ENCODE measurements at places on chromosomes 7 and 10. TPM values are rescaled to one million over a fixed set of nuclear protein-coding genes. Genes with fewer than 3 reads are reported as not detected.

PCLO gene
- total RNA-seq = 2.7 TPM

SYT15 gene
- total RNA-seq = 0.17 TPM

ZNF117 gene
- 0.70 TPM for total RNA-seq

PVRIG gene
- total RNA-seq = not detected

DOCK1 gene
- total RNA-seq = 28.9 TPM

GAD2 gene
- total RNA-seq = not detected

ZNF735 gene
- total RNA-seq = not detected

SFRP5 gene
- total RNA-seq = not detected

DNA sequence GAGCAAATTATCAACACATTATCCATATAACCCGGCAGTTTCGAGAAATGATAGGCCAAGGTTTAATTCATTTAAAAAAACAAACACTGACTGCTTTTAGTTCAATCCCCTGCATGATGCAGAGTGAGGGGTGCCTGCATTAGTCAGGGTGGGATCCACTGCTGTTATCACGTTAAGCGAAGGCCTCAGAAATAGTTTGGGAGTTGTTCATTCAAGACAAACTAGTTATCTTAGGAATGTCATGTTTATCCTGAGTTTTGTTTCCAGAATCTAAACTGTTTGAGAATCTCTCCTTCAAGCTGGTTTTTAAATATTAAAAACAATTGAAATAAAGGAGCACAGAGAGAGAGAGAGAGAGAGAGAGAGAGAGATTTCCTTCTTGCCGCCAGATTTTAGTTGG lies 36.6 kb upstream of the PFKP start:
- DNase-seq = no peak

- peak; percentile 19 for DNase-seq
Measured at GRCh38 chr7:81004098-81004497, 85.2 kb upstream of the SEMA3C start.

GRCh38 chr10:49375611-49376010 lies 20.3 kb downstream of the DRGX start:
- no peak for DNase-seq

- DNase-seq = peak; percentile 33
Measured at GRCh38 chr7:10257438-10257837, 716.2 kb upstream of the PHF14 start.

GRCh38 chr10:84510121-84510520 lies 181.7 kb downstream of the CCSER2 start:
- DNase-seq = peak; percentile 13

DNA sequence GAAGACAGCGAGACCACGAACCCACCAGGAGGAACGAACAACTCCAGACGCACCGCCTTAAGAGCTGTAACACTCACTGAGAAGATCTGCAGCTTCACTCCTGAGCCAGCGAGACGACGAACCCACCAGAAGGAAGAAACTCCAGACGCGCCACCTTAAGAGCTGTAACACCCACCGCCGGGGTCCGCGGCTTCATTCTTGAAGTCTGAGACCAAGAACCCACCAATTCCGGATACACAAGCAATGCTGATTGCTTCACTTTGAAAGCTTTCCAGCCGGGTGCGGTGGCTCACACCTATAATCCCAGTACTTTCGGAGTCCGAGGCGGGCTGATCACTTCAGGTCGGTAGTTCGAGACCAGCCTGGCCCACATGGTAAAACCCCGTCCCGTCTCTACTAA lies 177.2 kb upstream of the MYO3A start:
- no peak for DNase-seq

- no peak for DNase-seq
Measured at GRCh38 chr7:34928560-34928959, 108.7 kb downstream of the DPY19L1 start.

- no peak for DNase-seq
Measured at GRCh38 chr7:151506901-151507382, 12.8 kb downstream of the RHEB start.

DNA sequence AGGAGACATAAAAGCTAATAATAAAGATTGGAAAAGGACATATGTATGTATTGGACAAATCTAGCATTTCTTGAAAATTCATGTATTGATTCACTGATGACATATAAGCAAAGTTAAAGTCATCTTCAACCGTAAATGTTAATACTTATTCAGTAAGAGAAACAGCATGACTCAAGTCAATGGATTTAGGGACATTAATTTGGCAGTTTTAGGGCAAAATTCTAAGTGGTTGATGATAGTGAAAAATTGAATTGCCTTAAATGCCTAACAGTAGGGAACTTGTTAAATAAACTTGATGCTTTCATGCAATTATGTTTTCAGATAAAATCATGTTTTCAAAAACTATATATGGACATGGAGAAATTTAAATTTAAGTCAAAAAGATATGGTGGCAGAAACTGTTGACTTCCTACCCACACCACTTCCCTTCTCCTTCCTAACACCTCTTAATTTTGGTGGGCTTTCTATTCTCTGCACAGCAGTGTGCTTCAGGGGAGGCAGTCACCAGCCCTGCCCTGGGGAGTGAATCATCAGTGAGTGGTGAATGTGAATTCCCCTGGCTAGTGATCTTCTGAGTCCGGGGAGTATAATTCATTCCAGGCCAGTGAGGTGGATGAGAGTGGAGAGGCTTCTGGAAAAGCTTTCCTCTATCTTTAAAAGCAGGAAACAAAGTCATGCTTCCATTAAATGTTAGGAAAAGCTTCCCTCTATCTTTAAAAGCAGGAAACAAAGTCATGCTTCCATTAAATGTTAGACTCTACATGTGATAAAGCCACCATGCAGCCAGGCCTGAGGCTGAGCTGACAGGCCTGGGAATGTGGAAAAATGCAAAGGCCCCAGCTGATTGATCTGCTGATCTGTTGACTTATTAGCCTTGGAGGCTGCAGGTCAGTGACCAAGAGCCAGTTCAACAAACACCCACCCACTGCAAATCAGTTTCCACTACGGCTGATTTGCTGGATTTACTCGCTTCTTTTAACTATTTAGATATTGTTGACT lies 25.2 kb upstream of the ITGB1 start:
- DNase-seq = peak; percentile 27

- no peak for DNase-seq
Measured at GRCh38 chr10:111211706-111212105, 134.9 kb downstream of the ADRA2A start.

DNA sequence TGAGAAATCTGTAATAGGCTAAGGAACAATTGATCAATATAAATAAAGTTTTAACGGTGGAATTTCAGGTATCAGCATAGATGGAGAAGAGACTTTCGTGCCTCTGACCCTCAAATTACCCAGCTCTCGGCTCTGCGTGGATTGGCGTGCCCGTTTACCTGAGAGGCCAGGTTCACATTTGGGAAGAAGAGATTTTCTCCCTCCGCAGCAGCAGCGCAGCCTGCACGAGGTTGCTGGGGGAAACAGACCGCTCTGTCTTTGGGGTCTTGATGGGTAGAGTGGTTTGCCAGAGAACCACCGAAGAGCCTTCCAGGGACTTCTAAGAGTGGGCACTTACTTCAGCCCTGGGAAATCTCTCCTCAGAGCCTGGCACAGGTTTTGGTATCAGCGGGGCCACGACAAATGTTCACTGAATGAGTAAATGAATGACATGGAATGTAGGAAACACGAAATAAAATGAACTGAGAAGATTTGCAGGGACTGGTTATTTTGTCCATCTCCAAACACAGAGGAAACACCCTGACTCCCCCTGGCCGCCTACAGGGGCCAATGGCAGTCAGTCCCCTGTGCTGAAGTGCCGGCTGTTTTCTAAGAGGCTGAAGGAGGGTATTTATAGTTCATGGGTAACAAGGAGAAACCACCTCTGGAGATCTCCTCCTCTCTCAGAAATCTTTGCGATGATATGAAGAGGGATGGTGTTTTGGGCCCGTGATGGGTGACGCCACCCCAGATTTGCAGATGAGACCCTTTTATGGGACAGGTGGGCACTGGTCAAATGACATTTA lies 338.5 kb downstream of the ADARB2 start:
- DNase-seq = no peak

GRCh38 chr10:132607961-132608495 lies 70.4 kb downstream of the INPP5A start:
- DNase-seq = no peak

DNA sequence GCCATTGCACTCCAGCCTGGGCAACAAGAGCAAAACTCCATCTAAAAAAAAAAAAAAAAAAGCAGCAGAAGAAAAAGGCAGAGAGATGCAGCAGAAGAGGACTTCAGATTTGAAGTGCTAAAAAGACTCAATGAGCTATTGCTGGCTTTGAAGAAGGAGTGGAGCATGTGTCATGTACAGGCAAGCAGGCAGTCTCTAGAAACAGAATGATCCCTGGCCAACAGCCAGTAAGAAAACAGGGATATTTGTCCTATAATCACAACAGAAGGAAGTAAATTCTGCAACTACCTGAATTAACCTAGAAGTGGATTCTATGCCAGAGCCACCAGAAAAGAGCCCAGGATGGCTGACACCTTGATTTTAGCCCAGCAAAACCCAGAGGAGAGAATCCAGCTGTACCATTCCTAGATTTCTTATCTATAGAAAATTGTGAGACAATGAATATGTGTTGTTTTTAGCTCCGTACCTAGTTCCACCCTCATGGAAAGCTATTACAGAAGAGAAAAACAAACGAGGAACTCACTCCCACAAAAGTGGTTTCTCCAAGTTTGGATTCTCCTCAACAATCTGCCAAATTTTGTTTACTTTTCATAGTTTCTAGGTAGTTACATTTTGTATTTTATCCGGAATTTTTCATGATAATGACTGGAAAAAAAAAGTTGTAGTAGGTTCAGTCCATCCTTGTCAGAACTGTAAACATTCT lies 198.2 kb upstream of the GNAI1 start:
- DNase-seq = no peak

DNA sequence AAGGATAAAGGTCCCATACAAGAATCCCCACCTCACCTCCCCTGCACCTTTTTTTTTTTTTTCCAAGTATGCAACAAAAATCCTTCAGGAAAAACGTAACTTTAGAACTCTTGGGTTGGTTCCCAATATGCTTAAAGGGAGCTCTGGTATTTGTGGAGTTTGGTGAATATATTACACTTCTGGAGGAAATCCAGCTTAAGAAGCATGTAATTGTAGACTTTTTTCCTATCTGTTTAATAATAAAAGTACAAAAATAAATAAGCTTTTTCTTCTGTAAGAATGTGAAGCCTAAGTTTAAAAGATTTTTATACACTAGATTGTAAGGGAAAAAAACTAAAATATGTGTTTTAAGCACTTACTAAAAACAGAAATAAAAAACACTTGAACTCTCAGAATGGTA lies 102.3 kb downstream of the SORBS1 start:
- no peak for DNase-seq

GRCh38 chr10:122845783-122846332 lies at the start of gene CUZD1:
Gene CUZD1, minus strand, starts transcription at chr10:122845857. Its CDS starts 14 bp downstream, at chr10:122845843.
- DNase-seq = no peak

GRCh38 chr7:46812101-46812675 lies 769.7 kb downstream of the TNS3 start:
- DNase-seq = no peak

GRCh38 chr10:33187427-33187999 lies 147.0 kb downstream of the NRP1 start:
- no peak for DNase-seq
